ENCODE measurements at places on chromosomes 7 and 10.

- no peak for DNase-seq
Measured at GRCh38 chr10:13346283-13347042, 1.6 kb downstream of the SEPHS1 start.

DNA sequence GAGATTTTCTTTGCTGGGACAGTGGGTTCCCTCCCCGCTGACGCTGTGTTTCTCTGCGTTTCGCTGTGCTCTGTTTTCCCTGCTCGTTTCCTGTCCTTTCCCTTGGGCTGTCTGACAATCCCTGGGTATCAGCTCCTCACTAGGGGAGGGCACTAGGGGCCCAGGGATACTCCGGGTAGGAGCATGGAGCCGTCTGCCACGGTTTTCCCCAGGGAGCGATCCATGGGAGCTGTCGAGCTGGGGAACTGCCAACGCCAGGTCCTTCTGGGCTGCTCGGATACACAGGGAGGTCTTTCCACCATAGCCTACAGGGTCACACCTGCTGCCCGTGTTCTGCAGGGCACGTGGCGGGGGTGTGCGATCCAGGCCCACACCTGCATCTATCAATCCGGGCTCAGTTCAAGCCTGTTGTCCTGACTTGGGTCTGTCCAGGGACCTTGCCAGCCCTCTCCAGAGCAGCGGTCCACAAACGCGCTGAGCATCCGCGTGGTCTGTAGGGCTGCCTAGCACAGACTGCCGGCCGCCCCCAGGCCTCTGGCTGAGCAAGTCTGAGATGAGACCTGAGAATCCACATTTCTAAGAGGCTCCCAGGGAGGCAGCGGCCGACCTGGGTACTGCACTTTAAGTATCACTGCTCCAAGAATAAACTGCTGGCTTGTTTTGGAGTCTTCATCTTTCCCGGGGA, 263.1 kb downstream of the ELFN1 start:
- no peak for DNase-seq

GRCh38 chr10:79425074-79425532, 20.3 kb downstream of the ZCCHC24 start:
- no peak for DNase-seq

DNA sequence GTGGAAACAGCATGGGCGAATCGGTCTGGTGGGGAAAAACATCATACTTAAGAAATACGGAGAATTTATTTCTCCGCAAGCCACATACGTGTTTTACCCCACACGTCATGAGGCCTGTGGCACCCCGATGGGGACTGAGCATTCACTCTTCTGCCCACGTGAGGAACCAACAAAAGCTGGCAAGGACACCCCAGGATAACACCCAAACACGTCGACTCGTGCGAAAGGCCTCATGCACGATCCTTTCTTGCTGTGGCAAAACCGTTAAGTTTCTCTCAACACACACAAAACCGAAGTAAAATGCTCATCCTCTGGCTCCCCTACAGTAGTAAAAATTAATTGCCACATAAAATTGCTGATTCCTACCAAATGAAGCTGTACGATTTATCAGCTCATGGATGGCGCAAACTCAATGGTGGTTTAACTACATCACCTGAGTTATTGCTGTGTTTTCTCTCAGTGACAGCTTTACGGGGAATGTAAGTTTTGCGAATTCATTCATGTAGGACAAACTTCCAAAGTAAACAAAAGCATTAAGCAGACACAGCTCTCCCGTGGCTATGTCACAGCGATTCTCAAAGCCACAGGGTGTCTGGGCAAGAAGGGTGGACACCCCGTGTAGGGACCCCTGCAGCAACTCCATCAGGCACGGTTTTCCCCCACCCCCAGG, 97.0 kb downstream of the CTBP2 start:
- no peak for DNase-seq

DNA sequence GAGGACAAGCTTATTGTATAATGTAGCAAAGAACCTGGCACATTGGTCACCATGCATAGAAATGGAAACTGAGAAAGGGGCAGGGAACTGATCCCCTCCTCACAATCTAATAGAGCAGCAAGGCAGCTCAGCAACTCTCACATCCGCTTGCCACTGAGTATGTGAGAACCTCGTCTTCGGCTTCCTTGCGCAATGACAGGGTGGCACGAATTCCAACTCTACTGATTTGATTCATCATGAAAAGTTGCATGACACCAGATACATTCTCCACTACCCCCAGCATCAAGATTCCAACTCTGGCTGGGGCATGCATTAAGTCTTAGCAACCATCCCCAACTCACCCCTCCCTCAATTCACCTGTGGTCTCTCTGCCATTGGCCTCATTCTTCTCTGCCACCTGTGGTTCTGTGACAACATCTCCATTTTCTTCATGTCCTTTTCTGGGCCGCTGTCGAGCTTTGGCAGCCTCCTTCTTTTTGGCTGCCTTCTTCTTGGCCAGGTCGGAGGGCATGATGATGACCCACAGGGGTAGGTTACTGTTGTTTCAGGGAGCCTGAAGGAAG, 976 bp downstream of the ABCF2 start:
- no peak for DNase-seq
